ENCODE measurements at places on chromosomes 1 and 21. TPM values are rescaled to one million over a fixed set of nuclear protein-coding genes. Genes with fewer than 3 reads are reported as not detected.

DNA sequence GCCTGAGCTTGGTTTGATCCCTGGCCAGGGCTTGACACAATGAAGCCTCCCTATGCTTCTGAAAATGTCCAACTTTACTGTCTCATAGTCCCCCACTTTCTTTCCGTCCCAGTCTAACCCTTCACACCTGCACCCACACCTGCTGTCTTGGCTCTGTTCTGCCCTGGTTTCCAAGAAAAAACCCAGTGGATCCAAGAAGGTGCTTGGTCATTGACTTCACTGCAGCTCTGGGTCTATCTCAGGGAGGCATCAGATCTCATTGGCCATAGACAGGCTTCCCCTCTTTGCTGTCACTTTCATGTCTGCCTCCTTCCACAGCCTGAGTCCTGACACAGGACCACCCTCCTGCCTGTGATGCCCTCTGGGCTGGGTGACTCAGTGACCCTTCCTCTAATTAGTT is 37.8 kb upstream of the ETV3 start:
- H3K27ac ChIP-seq: no peak overlapping the region
- DNase-seq: no peak
- no peaks in the 10 kb centered on the region for H3K4me1 ChIP-seq
- no peaks in the 10 kb centered on the region for H3K36me3 ChIP-seq

GRCh38 chr1:175530622-175531375 is 212.6 kb downstream of the TNR start:
- no peaks in the 10 kb centered on the region for H3K36me3 ChIP-seq
- H3K27me3 ChIP-seq: peaks cover 5% of the 10 kb centered on the region
- H3K4me3 ChIP-seq: no peak overlapping the region
- no peak for DNase-seq

DNA sequence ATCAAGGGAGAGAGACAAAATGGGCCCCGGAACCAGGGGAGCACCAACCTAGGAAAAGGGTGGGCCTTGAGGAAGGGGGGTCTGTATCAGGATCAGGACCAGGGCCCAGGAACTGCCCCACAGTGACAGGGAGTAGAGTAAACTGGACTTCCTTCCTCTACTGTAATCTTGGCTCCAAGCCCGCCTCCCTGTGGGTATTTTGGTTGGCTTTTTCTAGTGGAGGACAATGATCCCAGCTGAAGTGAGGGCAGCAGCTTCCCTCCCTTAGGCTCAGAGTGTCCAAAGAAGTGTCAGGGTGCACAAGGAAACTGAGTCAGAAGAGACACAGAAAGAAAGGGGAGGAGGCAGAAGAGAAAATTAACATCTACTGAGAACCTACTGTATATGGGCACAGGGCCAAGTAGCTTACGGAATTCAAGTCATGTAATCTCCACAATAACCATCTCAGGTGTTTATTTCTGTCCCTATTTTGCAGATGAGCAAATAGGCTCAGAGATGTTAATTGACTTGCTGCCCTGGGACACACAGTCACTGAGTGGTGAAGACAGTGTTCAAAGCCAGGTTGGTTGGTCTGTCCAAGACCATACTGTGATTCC is 4.8 kb downstream of the UBQLN4 start:
- H3K4me1 ChIP-seq: peaks cover 14% of the 10 kb centered on the region
- DNase-seq: no peak
- H3K36me3 ChIP-seq: peaks cover 12% of the 10 kb centered on the region
- H3K27ac ChIP-seq: no peak overlapping the region
- no peaks in the 10 kb centered on the region for H3K27me3 ChIP-seq
- H3K4me3 ChIP-seq: no peak overlapping the region

GRCh38 chr1:39561279-39561678 is 15.3 kb downstream of the PABPC4 start:
- peaks cover 15% of the 10 kb centered on the region for H3K4me1 ChIP-seq
- no peak for DNase-seq
- H3K27ac ChIP-seq: no peak overlapping the region

DNA sequence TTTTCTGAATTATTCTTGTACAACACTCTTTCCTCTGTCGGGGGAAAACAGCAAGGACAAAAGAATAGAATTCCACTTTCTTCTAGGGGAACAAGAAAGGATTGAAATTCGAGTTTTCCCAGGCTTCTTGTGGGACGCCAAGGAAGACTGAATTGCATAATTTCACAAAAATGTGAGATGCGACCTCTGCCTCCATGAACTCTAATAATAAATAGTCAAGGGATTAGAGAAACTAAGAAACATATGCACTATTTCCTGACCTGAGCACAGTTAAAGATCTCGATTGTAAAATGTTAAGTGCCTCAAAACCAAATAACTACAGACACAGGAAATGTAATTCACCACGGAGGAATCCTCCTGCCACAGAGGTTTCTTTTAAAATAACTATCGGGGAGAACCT is 117.3 kb upstream of the MARK1 start:
- H3K36me3 ChIP-seq: no peaks in the 10 kb centered on the region
- H3K4me3 ChIP-seq: no peak overlapping the region
- no peaks in the 10 kb centered on the region for H3K4me1 ChIP-seq
- H3K27ac ChIP-seq: no peak overlapping the region
- DNase-seq: no peak

DNA sequence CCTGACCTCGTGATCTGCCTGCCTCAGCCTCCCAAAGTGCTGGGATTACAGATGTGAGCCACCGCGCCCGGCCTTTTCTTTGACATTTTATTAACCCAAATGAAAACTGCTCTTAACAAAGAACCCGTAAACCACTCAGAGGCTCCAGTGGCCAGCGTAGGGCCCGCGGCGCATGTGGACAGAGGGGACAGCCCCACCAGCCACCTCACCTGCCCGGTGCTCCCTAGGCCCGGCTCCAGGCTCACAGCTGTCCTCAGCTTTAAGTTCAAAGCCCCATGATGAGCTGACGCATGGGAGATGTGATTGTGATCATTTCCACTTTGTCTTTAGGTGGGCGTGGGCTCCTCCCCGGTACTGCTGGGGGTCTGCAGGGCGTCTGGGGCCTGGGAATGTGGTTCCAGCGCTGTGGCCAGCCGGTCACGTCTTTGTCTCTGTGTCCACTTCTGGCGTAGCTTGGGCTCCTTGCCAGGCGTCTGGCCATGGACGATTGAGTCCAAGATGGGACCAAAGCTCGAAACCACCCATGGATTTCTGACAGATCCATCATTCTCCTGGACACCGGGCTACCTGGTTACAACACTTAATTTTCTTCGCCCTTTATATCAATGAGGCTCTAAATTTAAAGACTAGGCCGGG is 6.9 kb downstream of the PRKCZ start:
- peaks cover under 1% of the 10 kb centered on the region for H3K36me3 ChIP-seq
- H3K27ac ChIP-seq: no peak overlapping the region
- H3K4me1 ChIP-seq: peaks cover 3% of the 10 kb centered on the region

GRCh38 chr21:27251752-27252151 is 284.9 kb upstream of the ADAMTS5 start:
- no peaks in the 10 kb centered on the region for H3K4me1 ChIP-seq
- peaks cover 2% of the 10 kb centered on the region for H3K27me3 ChIP-seq
- no peak overlapping the region for H3K27ac ChIP-seq
- DNase-seq: no peak
- H3K4me3 ChIP-seq: no peak overlapping the region
- no peaks in the 10 kb centered on the region for H3K36me3 ChIP-seq

- no peak for DNase-seq
- peaks cover 3% of the 10 kb centered on the region for H3K27me3 ChIP-seq
- no peaks in the 10 kb centered on the region for H3K4me1 ChIP-seq
- no peak overlapping the region for H3K4me3 ChIP-seq
- H3K27ac ChIP-seq: no peak overlapping the region
These were observed 183.5 kb downstream of the MATN1 start for GRCh38 chr1:30539884-30540283.

GRCh38 chr1:177229781-177230180 is 59.0 kb downstream of the BRINP2 start:
- peaks cover 1% of the 10 kb centered on the region for H3K4me1 ChIP-seq
- no peaks in the 10 kb centered on the region for H3K27me3 ChIP-seq
- no peaks in the 10 kb centered on the region for H3K36me3 ChIP-seq

IQGAP3 gene
- polyA plus RNA-seq: not detected

AIRE gene
- not detected for polyA plus RNA-seq

OR2L8 gene
- not detected for polyA plus RNA-seq

Data from immature natural killer cell (primary cell).